ENCODE measurements at places on chromosomes 5 and 9. TPM values are rescaled to one million over a fixed set of nuclear protein-coding genes. Genes with fewer than 3 reads are reported as not detected.

HAPLN1 gene
- polyA plus RNA-seq, result not detected

SHOC1 gene
- not detected for polyA plus RNA-seq

DNA sequence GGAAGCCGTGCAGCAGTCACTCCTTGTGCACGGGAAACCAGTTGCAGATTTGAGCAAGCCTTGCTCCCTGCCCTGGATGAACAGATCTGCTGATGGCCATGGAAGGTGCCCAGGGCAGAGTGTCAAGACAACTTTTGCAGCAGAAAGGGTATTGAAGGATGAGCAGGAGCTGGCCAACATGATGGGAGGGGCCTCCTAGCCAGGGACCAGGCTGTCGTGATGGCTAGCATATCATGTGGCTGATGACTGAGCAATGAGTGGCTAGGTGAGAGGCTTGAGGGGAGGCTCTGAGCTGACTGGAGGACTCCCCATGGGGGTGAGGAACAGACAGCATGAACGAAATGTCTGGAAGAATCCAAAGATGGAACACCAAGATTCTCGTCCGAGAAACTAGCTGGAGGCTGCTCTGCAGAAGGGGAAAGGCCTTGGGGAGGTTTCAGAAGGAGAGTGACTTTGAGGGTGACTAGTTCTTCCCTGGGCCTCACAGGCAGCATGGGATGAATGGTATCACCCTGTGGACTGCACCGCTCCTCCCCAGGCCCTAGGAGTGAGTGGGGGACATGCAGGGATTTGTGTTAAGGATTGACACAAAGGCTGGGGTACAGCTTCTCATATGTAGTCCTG lies 18.5 kb downstream of the PPARGC1B start:
- DNase-seq, result no peak

JMY gene
- 2.9 TPM for polyA plus RNA-seq
